ENCODE measurements at places on chromosomes 1 and 21.

DNA sequence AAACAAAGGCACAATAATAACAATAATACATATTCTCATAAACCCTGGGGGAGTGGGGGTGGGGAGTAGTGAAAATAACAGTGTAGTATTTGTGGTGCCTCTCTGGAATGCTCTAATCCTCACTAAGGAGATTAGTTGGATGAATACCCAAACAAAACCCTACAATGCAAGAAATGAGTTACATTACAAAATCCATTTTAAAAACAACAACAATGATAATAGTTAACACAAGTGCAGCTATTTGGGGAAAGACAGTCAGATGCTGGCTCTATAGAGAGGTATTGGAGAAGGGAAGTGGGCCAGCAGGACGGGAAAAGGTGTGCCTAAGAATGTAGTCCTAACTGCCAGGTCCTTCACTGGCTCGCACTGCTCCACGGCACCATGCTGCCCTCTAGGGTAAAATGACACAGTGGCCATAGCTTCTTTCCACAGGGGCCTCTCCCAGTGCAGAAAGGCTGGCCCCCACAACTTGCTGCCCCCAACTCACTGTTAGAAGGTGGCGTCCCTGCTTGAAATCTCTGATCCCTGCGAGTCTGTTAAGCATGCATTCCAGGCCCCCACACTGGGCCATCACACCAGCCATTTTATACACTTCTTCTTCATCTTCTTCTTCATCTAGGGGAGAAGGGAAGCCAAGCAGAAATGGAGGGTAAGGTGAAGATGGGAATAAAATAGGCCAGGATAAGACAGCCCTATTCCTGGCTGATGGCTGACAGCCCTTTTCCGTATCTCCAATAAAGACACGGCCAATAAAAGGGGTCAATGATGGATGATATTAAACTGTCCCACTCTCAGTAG lies 113.8 kb downstream of the UBR4 start:
- DNase-seq, result no peak

- no peak for DNase-seq
Measured at GRCh38 chr1:50491142-50491541, 67.9 kb upstream of the DMRTA2 start.

GRCh38 chr21:23452384-23453083 lies 2154.7 kb downstream of the MRPL39 start:
- no peak for DNase-seq

GRCh38 chr1:168428063-168428731 lies 115.6 kb downstream of the XCL2 start:
- no peak for DNase-seq

- DNase-seq, result no peak
Measured at GRCh38 chr1:93150729-93151128, 29.5 kb downstream of the TMED5 start.
